ENCODE measurements at places on chromosomes 12 and 14.
A peak's percentile ranks its signal among the peaks of the same experiment; 100 is the strongest.

- H3K27ac ChIP-seq = peak overlapping the region; percentile 60
- H3K4me3 ChIP-seq = no peak overlapping the region
- H3K36me3 ChIP-seq = no peaks in the 10 kb centered on the region
- no peaks in the 10 kb centered on the region for H3K27me3 ChIP-seq
- no peaks in the 10 kb centered on the region for H3K4me1 ChIP-seq
- no peak for DNase-seq
Measured at GRCh38 chr12:15206831-15207389, 14.3 kb downstream of the RERG start.

GRCh38 chr14:98946940-98947339, 325.1 kb downstream of the BCL11B start:
- no peak overlapping the region for H3K27ac ChIP-seq
- H3K27me3 ChIP-seq = no peaks in the 10 kb centered on the region
- no peaks in the 10 kb centered on the region for H3K4me1 ChIP-seq
- DNase-seq = no peak
- no peak overlapping the region for H3K4me3 ChIP-seq

GRCh38 chr14:89284333-89285058, 132.5 kb downstream of the FOXN3 start:
- H3K36me3 ChIP-seq = no peaks in the 10 kb centered on the region
- DNase-seq = no peak

- no peak for DNase-seq
- no peaks in the 10 kb centered on the region for H3K36me3 ChIP-seq
- no peak overlapping the region for H3K4me3 ChIP-seq
- H3K27ac ChIP-seq = peak overlapping the region; percentile 25
- no peaks in the 10 kb centered on the region for H3K27me3 ChIP-seq
Measured at GRCh38 chr12:130116791-130117190, 45.5 kb upstream of the FZD10 start.

- H3K27ac ChIP-seq = no peak overlapping the region
- no peak overlapping the region for H3K4me3 ChIP-seq
- H3K36me3 ChIP-seq = no peaks in the 10 kb centered on the region
- H3K4me1 ChIP-seq = no peaks in the 10 kb centered on the region
- DNase-seq = no peak
Measured at GRCh38 chr12:13376610-13377373, 180.3 kb downstream of the EMP1 start.

GRCh38 chr12:104055686-104056388, 5.8 kb upstream of the GLT8D2 start:
- no peak overlapping the region for H3K4me3 ChIP-seq
- peak overlapping the region; percentile 75 for H3K27ac ChIP-seq
- H3K4me1 ChIP-seq = no peaks in the 10 kb centered on the region
- DNase-seq = no peak

DNA sequence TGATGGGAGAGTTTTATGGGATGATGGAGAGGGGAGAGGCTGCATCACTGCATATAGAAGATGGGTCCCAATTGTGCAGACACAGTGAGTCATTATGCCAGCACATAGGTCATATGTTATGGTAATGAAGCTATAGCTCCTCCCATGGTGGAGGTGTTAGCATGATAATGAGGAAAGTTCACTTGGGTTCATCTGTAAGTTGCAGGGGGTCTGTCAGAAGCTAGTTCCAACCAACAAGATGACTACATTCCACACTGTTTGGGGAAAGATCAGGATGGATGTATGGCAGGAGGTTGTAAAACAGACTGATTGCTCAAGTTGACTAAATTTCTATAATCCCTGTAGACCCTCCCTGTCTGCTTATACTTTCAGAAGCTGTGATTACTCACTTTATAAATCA, 561.3 kb downstream of the C12orf50 start:
- H3K27me3 ChIP-seq = no peaks in the 10 kb centered on the region
- H3K36me3 ChIP-seq = no peaks in the 10 kb centered on the region
- no peak overlapping the region for H3K27ac ChIP-seq
- H3K4me3 ChIP-seq = no peak overlapping the region
- no peaks in the 10 kb centered on the region for H3K4me1 ChIP-seq

DNA sequence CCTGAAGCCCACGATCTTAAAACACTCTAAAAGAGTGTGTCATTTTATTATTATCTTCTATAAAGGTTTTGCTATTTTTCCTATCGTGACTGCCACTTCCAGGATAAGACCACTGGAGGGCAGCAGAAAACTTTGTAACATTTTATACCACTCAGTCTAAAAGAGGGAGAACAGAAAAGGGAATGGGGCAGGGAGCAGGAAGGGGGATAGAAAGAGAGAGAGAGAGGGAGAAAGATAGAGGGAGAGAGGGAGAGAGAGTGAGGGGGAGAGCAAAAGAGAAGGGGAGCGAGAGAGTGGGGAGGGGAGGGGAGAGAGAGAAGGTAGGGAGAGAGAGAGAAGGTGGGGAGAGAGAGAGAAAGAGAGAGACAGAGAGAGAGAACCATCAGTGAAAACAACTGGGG, 2.0 kb upstream of the ART4 start:
- DNase-seq = peak; percentile 30
- peak overlapping the region; percentile 49 for H3K27ac ChIP-seq
- no peaks in the 10 kb centered on the region for H3K36me3 ChIP-seq
- H3K4me1 ChIP-seq = no peaks in the 10 kb centered on the region

- H3K36me3 ChIP-seq = no peaks in the 10 kb centered on the region
- no peaks in the 10 kb centered on the region for H3K4me1 ChIP-seq
- no peak overlapping the region for H3K27ac ChIP-seq
- no peaks in the 10 kb centered on the region for H3K27me3 ChIP-seq
- peak overlapping the region; percentile 24 for H3K4me3 ChIP-seq
Measured at GRCh38 chr14:60051721-60052221, 40.0 kb upstream of the PCNX4 start.

GRCh38 chr12:75471902-75472890, 8.4 kb upstream of the GLIPR1 start:
- no peak overlapping the region for H3K4me3 ChIP-seq
- H3K36me3 ChIP-seq = no peaks in the 10 kb centered on the region
- no peaks in the 10 kb centered on the region for H3K27me3 ChIP-seq
- H3K4me1 ChIP-seq = no peaks in the 10 kb centered on the region
- no peak overlapping the region for H3K27ac ChIP-seq

- H3K27me3 ChIP-seq = no peaks in the 10 kb centered on the region
- H3K4me1 ChIP-seq = no peaks in the 10 kb centered on the region
- H3K27ac ChIP-seq = no peak overlapping the region
- no peaks in the 10 kb centered on the region for H3K36me3 ChIP-seq
- DNase-seq = no peak
Measured at GRCh38 chr12:76622915-76623314, 63.3 kb upstream of the OSBPL8 start.

DNA sequence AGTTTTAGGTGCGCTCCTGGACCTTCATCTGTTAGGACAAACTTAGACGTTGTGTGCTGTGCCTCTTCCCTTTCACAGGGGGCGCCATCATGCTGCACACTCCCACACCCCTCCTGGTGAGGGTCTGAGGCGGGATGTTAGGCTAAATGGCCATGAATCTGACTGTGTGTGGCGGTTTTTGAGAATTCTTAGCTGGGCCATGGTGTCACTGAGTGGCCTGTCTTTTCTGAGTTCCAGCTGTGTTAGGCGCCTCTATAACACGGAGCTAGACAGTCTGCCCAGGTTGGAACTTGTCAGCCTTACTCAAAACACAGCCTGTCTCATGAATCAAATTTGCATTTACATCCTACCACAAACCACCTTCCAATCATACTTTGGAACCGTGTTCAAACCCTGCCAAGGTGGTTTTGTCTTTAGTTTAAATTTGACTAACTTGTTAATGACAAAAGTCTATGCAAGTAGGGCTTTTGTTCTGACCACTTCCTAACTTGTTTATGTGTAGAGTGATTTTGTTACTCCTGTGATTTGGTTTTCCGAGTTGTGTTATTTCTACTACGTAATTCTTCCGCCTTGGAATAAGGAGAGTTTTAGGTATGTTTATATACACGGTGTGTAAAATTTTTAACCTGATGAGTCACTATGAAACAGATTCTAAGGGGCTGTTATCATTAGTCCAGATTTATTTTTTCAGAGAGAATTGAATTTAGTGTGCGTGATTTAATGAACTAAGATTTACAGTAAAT, 19.6 kb downstream of the ACVR1B start:
- H3K27me3 ChIP-seq = no peaks in the 10 kb centered on the region
- H3K4me1 ChIP-seq = peaks cover 16% of the 10 kb centered on the region
- no peaks in the 10 kb centered on the region for H3K36me3 ChIP-seq

GRCh38 chr12:54373649-54374561, 9.6 kb upstream of the GPR84 start:
- H3K4me1 ChIP-seq = peaks cover 8% of the 10 kb centered on the region
- H3K4me3 ChIP-seq = no peak overlapping the region
- H3K36me3 ChIP-seq = no peaks in the 10 kb centered on the region
- no peaks in the 10 kb centered on the region for H3K27me3 ChIP-seq
- H3K27ac ChIP-seq = peak overlapping the region; percentile 36

DNA sequence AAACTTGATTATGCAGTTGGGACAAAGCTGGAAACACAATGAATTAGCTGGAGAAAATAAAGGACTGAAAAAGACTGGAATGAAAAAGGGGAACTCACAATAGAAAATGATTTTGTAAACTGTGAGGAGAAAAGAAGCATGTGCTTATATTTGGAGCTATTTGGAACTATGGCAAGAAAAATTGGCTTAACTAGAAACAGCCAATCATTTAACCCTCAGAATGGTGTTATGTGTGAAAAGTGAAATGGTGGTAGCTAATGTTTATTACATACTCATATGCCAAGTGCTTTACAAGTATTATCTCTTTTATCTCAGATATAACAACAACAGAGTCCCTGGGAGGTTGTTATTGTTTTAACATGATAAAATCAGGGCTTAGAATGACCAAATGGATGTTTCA, 583.1 kb upstream of the SEL1L start:
- no peak overlapping the region for H3K27ac ChIP-seq
- no peak overlapping the region for H3K4me3 ChIP-seq

GRCh38 chr12:1935700-1936378, 17.4 kb upstream of the CACNA2D4 start:
- H3K27ac ChIP-seq = no peak overlapping the region
- no peaks in the 10 kb centered on the region for H3K4me1 ChIP-seq
- H3K27me3 ChIP-seq = no peaks in the 10 kb centered on the region
- no peak overlapping the region for H3K4me3 ChIP-seq
- H3K36me3 ChIP-seq = no peaks in the 10 kb centered on the region

GRCh38 chr12:100544165-100544564, 29.3 kb upstream of the GAS2L3 start:
- H3K36me3 ChIP-seq = no peaks in the 10 kb centered on the region
- no peaks in the 10 kb centered on the region for H3K4me1 ChIP-seq
- no peaks in the 10 kb centered on the region for H3K27me3 ChIP-seq

DNA sequence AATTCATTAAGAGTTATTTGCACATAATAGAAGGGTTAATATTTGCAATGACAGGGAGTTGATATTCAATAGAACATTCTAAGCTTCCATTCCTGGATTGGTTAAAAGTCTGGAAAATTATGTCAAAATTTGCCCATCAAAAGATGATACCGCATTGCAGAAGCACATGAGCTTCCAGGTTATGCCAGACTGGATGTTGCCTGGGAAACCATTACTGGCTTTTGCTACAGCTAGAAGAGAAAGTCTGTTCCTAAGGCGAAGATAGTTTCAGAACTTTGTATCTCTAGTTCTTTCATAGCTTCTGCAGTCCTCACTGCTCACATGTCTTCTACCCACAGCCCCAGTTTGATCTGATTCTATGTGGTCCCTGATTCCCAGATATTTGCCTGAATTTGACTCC, 122.4 kb upstream of the AMIGO2 start:
- no peak overlapping the region for H3K27ac ChIP-seq
- H3K4me3 ChIP-seq = no peak overlapping the region
- no peak for DNase-seq
- no peaks in the 10 kb centered on the region for H3K27me3 ChIP-seq
- H3K4me1 ChIP-seq = no peaks in the 10 kb centered on the region

- H3K4me3 ChIP-seq = no peak overlapping the region
- H3K36me3 ChIP-seq = no peaks in the 10 kb centered on the region
- H3K27ac ChIP-seq = no peak overlapping the region
- no peaks in the 10 kb centered on the region for H3K27me3 ChIP-seq
- no peak for DNase-seq
Measured at GRCh38 chr12:120077260-120077659, 39.3 kb downstream of the RAB35 start.

DNA sequence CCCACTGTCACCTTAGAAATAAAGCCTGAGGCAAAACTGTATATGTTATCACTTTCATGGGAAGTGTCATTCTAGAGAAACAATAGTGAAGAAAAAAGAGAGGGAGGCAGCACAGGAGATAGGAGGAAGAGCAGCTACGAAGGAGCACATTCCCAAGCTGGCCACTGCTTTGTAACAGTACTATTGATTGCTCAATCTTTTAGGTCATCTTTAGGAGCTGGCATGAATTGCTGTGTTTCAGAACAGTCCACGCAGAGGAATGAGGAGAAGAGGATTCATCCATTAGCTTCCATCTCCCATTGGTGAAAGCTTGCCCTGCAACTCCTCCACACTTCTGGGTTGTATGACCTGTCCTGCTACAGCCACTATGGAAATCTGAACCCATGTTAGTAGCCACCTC, 372.5 kb upstream of the DDHD1 start:
- no peaks in the 10 kb centered on the region for H3K27me3 ChIP-seq
- no peak overlapping the region for H3K4me3 ChIP-seq
- no peaks in the 10 kb centered on the region for H3K36me3 ChIP-seq
- H3K27ac ChIP-seq = no peak overlapping the region
- H3K4me1 ChIP-seq = no peaks in the 10 kb centered on the region
- no peak for DNase-seq

GRCh38 chr12:70605976-70606375, 31.3 kb downstream of the PTPRB start:
- H3K27me3 ChIP-seq = no peaks in the 10 kb centered on the region
- no peaks in the 10 kb centered on the region for H3K4me1 ChIP-seq
- H3K27ac ChIP-seq = no peak overlapping the region
- DNase-seq = no peak
- H3K4me3 ChIP-seq = no peak overlapping the region
- no peaks in the 10 kb centered on the region for H3K36me3 ChIP-seq

- H3K4me3 ChIP-seq = no peak overlapping the region
- no peaks in the 10 kb centered on the region for H3K36me3 ChIP-seq
- H3K27me3 ChIP-seq = no peaks in the 10 kb centered on the region
- no peak overlapping the region for H3K27ac ChIP-seq
Measured at GRCh38 chr12:111160350-111161241, 208.3 kb downstream of the PHETA1 start.

- no peak for DNase-seq
- peaks cover 15% of the 10 kb centered on the region for H3K4me1 ChIP-seq
- no peaks in the 10 kb centered on the region for H3K27me3 ChIP-seq
- H3K36me3 ChIP-seq = no peaks in the 10 kb centered on the region
- H3K4me3 ChIP-seq = no peak overlapping the region
Measured at GRCh38 chr14:51394384-51394783, 154.3 kb downstream of the TMX1 start.

DNA sequence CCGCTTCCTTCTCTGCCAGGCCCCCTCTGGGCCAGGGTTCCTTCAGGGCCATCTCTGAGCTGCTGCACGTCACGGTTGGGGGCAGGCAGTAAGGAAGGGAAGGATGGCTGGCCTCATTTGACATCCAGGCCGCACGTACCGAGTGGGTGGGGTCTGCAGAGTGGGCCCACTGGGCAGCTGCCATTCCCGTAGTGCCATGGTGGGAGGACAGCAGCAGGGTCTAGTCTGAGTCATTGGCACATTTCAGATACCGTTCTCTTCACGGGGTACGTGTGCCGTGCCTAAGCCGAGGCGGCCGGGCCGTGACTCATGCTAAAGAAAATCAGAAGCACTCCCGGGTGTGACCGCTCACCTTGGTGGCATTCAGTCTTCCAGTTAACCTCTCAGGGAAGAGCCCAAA, 43.9 kb downstream of the IL31 start:
- peaks cover 8% of the 10 kb centered on the region for H3K36me3 ChIP-seq
- H3K4me1 ChIP-seq = no peaks in the 10 kb centered on the region
- no peak overlapping the region for H3K4me3 ChIP-seq

GRCh38 chr12:68344126-68344525, 12.0 kb upstream of the MDM1 start:
- no peaks in the 10 kb centered on the region for H3K27me3 ChIP-seq
- no peak for DNase-seq
- H3K4me1 ChIP-seq = no peaks in the 10 kb centered on the region
- H3K36me3 ChIP-seq = no peaks in the 10 kb centered on the region
- H3K27ac ChIP-seq = no peak overlapping the region
